Activated T-cell treated with anti-CD3 and anti-CD28 coated beads, Interleukin-2, amount 50 U/mL, for 24 hours (primary cell): ENCODE measurements at places on chromosomes 6 and 20.

DNA sequence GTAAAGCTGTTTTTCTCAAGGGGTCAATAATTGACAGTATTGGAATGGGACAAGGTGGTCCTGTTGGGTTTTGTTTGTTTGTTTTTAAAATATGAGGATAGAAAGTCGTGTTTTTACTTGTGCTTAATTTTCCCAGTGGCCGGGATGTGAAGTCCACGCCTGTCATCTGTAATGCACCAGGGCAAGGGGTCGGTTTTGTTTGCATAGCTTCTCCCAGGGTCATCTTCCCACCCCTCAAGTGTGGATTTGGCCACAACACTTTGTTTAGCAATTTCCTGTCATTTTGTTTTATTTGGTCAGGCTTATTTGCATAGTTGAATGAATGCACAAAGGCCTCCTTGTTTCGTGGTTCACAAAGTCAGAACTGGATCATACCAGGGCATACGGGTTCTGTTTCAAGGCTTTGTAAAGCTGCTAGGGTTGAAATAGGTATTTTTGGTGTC is 29.8 kb downstream of the SYNJ2 start:
- peak; percentile 1 for DNase-seq

DNA sequence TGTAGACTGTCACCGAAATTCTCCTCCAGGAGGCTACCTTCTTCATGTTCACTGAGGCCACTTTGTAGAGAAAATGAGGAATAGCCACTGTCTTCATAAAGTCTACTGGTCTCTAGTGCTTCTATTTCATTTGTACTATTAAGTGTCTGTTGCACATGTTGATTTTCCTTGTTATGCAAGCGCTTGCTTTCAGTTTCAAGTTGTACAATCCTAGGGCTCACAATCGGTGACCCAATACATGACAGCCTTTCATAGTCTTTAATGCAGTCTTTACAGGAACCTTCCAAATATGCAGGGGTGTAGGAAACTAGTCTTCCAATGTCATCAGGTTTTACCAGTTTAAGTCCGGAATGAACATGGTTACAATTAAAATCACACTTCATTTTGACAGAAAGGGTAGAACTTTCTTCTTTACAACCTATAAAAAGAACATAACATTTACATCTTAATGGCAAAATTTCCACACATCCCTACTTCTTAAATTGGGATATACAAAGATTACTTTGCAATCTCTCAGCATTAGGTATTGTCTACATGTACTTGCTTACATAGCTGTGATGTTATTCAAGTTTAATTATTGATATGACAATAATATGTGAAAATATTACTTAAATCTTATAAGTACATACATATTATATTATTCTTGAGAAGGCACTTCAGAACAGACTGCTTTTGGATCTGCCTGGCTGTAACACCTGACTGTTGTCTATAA is 7.5 kb downstream of the FBXO5 start:
- no peak for DNase-seq

GRCh38 chr6:75084872-75085381 is 120.9 kb downstream of the COL12A1 start:
- no peak for DNase-seq

- DNase-seq: peak; percentile 68
Measured at GRCh38 chr6:33126101-33126714, 50.4 kb downstream of the HLA-DPB1 start.

DNA sequence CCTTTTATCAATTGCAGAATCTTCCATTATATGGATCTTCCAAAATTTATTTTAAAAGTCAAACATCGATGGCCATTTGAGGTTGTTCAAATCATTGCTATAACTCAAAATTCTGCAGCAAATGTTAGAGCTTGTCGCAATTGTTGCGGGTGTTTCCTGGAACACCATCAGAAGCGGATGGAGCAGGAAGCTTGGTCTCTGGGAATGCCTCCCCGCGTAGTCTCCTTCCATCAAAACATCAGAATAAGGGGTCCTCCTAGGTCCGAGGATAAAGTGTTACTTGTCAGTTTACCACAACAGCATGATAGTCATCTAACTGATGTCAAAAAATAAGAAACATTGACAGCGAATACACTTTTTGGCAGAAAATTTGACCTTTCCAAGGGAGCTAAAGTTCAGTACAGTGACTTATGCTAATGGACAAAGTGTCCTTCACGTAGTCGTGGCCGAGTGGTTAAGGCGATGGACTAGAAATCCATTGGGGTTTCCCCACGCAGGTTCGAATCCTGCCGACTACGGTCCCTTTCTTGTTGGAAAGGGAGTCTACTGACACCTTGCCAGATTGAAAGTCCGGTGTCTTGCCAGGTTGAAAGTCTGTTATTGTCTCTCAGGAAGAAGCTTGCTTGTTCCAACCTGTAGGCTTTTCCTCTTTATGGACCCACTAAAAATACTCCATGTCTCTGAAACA is 59.0 kb upstream of the ZNF184 start:
- no peak for DNase-seq

DNA sequence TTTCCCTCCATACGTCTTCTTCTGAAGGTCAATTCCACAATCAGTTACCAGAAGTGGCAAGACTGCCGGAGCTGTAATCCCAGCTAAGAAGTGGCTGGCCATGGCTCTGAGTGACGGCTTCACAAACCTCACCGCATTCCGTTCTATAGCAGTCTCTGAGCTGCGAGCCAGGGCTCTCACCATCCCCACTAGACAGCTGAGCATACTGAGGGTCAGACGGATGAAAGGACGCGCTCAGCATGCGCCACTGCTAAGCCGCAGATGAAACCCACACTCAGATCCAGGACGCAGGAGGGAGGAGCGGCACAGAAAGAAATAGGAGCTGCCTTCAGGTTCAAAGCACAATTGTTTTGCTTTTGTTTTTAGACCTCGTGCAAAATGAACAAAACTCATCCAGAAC is 97.9 kb downstream of the ANKRD60 start:
- no peak for DNase-seq

- DNase-seq: no peak
Measured at GRCh38 chr6:169859978-169860703, 108.7 kb downstream of the ERMARD start.

DNA sequence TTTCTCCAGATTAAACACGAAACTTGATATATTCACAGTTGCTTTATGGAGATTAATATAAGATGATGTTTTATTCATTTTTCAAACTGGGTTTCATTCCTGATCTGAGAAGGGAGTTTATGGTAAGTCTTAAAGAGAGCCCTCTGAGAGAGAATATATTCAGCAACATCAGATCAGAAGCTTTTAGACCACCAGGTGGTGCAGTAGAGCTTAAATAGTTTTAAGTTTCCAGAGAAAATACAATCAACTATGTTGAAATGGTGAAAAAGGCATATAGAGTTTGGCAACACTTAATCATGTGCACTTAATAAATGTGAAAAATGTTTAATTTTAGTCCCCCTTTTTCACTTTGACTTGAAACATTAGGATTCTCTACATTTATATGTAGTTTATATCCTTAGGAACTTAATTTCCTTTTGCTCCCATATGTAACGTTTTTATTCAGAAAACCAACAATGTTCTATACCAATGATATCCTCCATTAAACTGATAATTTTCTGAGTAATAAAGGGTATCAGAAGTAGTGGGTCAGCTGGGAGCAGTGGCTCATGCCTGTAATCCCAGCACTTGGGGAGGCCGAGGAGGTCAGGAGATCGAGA is 86.4 kb upstream of the CLDN20 start:
- no peak for DNase-seq

DNA sequence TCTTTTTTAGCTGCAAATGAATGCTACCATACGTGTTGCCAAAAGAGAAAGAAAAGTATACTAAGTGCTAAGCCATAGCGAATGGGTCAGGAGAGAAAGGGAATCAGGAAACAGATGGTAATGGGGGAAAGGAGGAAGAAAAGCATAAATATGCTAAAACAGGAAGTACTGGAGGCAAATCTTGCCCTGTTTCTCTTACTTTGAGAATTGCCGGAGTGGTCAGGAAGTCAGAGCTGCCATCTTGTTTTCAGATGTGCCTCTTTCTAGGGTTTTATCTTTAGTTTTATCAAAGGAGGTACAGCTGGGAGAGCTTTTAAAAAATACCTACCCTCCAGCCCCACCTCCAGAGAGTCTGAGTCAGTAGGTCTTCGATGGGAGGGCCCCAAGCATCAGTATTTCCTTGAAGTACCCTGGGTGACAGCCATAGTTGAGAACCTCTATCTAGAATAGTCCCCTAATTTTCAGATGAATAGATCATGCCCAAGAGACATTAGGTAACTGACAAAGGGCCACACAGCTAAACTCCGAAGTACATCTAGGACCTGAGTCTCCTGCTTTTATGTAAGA is 193.3 kb downstream of the CLIC5 start:
- no peak for DNase-seq

- no peak for DNase-seq
Measured at GRCh38 chr20:48209102-48209501, 423.8 kb upstream of the SULF2 start.

GRCh38 chr6:28657769-28658465 is 132.2 kb downstream of the GPX5 start:
- peak; percentile 75 for DNase-seq

GRCh38 chr6:53752856-53753255 is 41.9 kb upstream of the LRRC1 start:
- DNase-seq: no peak

DNA sequence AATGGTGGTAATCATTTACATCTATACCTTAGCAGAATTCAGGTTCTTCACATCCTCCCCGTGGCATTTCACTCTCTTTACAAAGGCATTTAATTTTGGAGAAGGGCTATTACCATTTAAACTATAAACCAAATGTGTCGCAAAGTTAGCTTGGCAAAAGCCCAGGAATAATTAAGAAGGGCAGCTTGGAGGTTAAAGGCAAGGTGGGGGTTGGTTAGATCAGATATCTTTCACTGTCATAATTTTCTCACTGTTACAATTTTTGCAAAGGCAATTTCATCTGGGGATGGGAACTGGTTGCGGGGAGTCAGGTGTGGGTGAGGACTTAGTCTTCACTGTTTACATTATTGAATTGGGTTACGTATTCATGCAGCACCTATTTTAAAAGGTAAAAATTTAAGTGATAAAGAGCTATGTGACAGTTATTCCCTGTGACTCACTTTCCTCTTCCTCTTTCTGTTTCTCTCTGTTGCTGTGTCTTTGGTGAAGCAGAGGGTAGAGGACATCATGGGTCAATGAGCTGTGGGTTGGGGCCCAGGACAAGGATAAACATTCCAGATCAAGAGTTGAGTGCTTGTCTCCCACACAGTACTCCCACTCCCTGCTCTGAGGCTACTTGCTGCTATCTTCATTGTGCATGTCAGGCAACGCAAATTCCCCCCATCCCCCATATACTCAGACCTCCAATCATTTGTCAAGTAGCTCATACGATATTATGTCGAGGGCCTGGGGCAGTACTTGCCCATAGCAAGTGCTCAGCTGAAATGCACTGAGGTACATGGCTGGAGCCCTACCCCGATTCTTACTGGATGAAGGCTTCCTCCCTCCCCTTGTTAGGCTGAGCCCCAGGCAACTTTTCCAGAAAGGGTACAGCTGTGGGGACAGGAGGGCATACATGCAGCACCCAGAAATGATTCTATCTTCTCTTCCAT is 223.1 kb upstream of the MYLIP start:
- no peak for DNase-seq

GRCh38 chr20:35269055-35269781 is 8.7 kb downstream of the MMP24OS start:
- peak; percentile 65 for DNase-seq

DNA sequence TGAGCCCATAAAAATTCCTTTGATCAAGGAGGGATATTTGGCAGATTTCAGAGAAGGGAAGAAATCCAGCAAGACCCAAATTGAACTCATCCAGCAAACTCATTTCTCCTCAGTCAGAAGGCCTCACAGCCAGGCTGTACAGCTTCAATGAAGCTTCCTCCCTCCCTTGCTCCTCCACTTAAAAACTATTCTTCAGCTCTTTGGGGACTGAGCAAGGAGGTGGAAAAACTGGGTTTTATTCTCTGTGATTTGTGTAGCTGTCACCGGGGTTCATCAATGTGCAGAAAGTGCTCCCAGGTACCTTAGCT is 158.7 kb upstream of the ZNF184 start:
- DNase-seq: no peak

- DNase-seq: no peak
Measured at GRCh38 chr6:149683256-149683859, 34.5 kb downstream of the LATS1 start.

DNA sequence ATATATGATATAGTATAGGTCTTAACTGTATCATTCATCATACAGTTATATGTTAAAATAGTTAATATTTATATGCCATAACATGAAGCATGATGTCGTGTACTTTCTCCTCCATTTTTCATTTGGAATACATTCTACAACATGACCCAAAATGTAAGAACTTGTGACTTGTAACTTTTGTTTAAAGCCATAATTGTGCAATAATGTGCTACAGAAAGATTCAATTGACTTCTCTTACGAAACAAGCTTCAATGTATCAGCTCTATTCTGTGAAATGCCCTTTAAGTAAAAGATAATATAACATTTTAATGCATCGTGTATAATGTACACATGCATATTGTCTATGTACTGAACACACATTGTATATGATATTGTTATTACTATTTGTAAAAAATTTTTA is 76.7 kb upstream of the FABP7 start:
- DNase-seq: no peak

GRCh38 chr6:126245077-126245476 is 94.8 kb upstream of the CENPW start:
- DNase-seq: no peak

- no peak for DNase-seq
Measured at GRCh38 chr6:117444600-117444999, 18.9 kb upstream of the ROS1 start.

DNA sequence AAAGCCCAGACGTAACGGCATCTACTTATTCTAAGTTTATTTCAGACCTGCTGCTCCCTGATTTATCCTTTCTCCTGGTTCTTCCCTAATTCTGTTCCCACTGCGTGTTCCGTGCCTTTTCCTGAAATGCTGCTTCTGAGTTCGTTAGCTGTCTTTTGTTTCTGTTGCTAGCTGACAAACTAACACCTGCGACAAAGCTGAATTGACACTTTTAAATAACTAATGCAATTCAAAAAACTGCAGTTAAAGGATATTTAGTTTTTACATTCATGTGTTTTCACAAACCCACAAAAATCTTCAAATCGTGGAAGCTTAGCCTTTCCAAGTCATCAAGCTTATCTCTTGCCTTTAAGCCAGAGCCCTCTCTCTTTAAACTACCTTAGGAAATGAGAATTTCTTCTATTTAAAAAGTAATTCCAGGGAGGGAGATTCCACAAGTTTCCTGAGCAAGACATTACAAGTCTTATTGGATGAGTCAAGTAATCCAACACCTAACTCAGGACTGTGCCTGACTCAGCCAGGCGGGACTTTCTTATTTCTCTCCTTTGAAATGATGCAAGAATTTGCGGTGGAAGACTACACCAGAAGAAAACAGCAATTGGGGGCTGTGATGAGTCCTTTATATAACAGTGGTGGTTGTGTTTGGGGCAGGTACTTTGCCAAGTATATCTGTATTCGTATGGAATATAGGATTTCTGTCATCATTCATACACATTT is 6.3 kb downstream of the ADTRP start:
- no peak for DNase-seq

GRCh38 chr20:37914672-37915433 is 11.9 kb downstream of the VSTM2L start:
- DNase-seq: peak; percentile 40
